ENCODE measurements at places on chromosomes 4 and X. TPM values are rescaled to one million over a fixed set of nuclear protein-coding genes. Genes with fewer than 3 reads are reported as not detected.

KLKB1 gene
- 0.23 TPM for polyA plus RNA-seq

LIMCH1 gene
- not detected for polyA plus RNA-seq

GPRASP1 gene
- polyA plus RNA-seq, result 2.0 TPM

IQCM gene
- polyA plus RNA-seq, result not detected

MND1 gene
- polyA plus RNA-seq, result not detected

MAGEA9B gene
- 0.46 TPM for polyA plus RNA-seq

FGG gene
- not detected for polyA plus RNA-seq

SPANXN3 gene
- polyA plus RNA-seq, result not detected

ARR3 gene
- polyA plus RNA-seq, result not detected

NFKB1 gene
- polyA plus RNA-seq, result 10.4 TPM

GABRG1 gene
- not detected for polyA plus RNA-seq

ACSL1 gene
- 9.2 TPM for polyA plus RNA-seq

ERCC6L gene
- 0.15 TPM for polyA plus RNA-seq

KLHL8 gene
- 13.3 TPM for polyA plus RNA-seq

NUP54 gene
- polyA plus RNA-seq, result 34.8 TPM

CDS1 gene
- polyA plus RNA-seq, result not detected

SMIM10L2A gene
- 0.05 TPM for polyA plus RNA-seq

PHOX2B gene
- not detected for polyA plus RNA-seq

TCEAL6 gene
- polyA plus RNA-seq, result not detected

PAGE2B gene
- not detected for polyA plus RNA-seq

FRMPD3 gene
- not detected for polyA plus RNA-seq

SATL1 gene
- polyA plus RNA-seq, result 0.05 TPM

DGKK gene
- polyA plus RNA-seq, result 0.05 TPM

FBXL5 gene
- 53.0 TPM for polyA plus RNA-seq

CLNK gene
- 2.6 TPM for polyA plus RNA-seq

GABRA4 gene
- polyA plus RNA-seq, result not detected

PITX2 gene
- polyA plus RNA-seq, result not detected

PDGFC gene
- polyA plus RNA-seq, result not detected

UTP14A gene
- polyA plus RNA-seq, result 15.9 TPM

MYOZ2 gene
- not detected for polyA plus RNA-seq
